ENCODE measurements at places on chromosomes 2 and 18. TPM values are rescaled to one million over a fixed set of nuclear protein-coding genes. Genes with fewer than 3 reads are reported as not detected.

Gene SOWAHC
- polyA plus RNA-seq: 0.77 TPM

Gene CAPN14
- polyA plus RNA-seq: 0.16 TPM

Gene POTEJ
- polyA plus RNA-seq: not detected

Gene KCNJ13
- 0.55 TPM for polyA plus RNA-seq

Gene PDE11A
- not detected for polyA plus RNA-seq

Measured in CD4-positive, alpha-beta memory T cell (primary cell).